Suppressor macrophage treated with lipopolysaccharide for 1 hour (primary cell): ENCODE measurements at places on chromosomes 11 and 22.

- peak; percentile 65 for DNase-seq
Measured at GRCh38 chr11:77039491-77040400, 5.5 kb downstream of the B3GNT6 start.

DNA sequence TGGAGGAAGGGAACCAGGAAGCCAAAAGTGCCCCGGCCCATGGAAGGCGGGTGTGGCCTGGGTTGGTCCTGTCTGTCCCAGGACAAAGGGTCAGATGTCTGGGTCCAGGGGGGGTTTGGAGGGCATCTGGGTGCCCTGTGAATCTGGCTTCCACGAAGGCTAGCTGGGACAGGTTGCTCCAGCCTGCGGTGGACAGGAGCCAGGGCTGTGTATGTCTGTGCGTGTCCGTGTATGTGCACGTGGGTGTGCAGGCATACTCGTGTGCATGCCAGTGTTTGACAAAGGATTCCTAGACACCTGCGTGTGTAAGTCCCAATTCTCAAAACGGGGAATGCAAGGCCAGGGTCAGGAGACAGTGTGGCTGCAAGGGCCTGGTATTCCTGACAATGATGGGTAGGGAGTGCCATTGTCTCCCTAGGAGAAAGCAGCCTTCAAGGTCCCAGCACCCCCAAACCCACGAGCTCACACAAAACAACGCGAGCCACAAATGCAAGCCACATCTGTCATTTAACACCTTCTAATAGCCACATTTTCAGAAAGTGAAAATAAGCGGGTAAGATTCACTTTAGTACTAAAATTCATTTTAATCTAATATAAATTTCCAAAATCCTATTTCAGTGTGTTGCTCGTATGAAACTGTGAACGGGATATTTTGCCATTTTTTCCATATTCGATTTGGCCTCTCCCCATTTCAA, 78.4 kb upstream of the WNT7B start:
- DNase-seq = no peak

DNA sequence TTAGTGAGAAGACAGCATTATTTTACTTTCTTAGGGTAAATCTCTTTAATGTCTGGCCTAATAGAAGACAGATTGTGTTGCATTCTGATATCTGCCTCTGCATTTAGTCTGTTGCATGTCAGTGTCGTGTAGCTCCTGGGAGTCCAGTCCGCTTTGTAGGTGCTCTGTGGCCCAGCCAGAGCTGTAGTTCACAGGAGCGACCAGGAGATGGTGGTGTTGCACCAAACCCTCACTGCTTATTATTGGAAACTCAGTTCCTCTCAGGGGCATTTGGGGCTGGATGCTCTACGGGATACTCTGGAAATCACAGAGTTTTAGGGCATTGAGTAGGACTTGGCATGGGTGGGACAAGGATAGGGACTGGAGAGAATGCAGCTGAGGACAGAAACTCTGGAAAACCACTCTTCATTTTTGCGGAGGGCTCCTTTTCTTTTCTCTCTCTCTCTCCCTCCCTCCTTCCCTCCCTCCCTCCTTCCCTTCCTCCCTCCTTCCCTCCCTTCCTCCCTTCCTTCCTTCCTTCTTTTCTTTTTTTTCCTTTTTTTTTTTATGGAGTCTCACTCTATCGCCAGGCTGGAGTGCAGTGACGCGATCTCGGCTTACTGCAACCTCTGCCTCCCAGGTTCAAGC, 21.7 kb downstream of the MIAT start:
- peak; percentile 73 for DNase-seq

DNA sequence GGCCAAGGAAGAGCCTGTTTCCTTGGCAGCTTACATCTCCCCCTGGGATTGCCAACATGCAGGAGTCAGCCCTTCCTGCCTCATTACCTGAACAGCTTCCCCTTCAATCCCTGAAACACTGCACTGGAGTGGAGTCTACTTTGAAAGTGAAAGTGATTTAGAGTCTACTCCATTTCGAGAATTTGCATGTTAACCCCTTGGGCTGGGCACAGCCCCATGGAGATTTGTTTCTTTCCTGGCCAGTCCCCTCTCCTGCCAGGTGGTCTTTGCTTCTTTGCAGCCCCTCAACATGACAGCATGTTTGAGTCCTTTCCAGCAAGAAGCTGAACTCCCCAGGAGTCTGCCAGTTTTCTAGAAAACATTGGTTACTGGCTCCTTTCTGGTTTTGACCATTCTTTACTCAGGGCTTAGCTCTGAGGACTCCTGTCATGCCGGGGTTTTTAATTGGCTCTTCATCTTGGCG, 59.9 kb downstream of the TRAF6 start:
- peak; percentile 41 for DNase-seq

- no peak for DNase-seq
Measured at GRCh38 chr11:88692306-88693086, 355.0 kb upstream of the CTSC start.

GRCh38 chr11:72599325-72600117, 74.7 kb downstream of the PDE2A start:
- no peak for DNase-seq

DNA sequence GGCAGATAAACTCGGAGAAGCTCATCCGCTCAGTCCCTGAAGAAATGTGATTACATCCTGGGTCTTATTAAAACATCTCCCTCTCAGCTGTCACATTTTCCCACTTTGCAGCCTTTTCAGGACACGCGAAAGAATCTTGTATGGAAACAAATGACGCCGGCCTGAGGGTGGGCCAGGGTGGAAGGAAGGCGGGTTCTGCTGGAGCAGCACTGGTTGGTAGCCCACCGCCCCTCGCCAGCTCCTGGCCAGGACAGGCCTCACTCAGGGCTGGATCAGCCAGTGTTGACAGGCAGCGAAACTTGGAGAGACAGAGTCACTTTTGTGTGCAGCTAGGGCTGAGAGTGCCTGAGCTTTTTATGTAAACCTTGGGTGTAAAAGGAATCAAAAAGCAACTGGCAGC, 371.8 kb downstream of the TBC1D22A start:
- DNase-seq = no peak

DNA sequence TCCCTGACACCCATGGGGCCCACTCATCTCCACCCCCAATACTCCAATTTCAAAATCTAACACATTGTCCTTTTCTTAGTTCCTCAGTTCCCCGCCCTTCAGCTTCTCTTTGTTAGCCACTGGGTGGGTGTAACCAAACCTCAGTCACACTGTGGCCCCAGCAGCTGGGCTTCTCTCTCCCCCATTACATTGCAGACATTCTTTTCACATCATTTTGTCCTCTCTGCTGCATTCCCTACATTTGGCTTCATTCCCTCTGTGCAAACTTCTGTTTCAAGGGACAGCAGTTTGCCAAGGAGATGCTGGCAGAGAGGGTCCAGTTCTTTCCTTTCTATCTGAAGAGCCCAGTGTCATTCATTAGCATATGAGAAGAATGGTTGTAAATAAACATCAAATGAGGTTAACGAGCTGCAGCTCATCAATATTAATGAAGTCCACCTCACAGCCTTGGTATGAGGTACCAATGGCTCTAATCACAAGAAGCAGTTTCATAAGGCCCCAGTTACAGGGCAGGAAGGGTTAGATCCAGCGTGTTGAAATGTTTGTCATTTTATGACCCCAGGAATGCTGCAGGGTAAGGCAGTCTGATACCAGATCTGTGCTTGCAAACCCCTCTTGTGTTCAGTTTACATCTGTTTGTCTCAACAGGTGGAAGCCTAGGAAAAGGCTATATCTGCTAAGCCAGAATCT, 72.3 kb downstream of the ARFGAP2 start:
- DNase-seq = peak; percentile 22

- DNase-seq = peak; percentile 31
Measured at GRCh38 chr22:45163099-45163450, 650 bp upstream of the NUP50 start.

DNA sequence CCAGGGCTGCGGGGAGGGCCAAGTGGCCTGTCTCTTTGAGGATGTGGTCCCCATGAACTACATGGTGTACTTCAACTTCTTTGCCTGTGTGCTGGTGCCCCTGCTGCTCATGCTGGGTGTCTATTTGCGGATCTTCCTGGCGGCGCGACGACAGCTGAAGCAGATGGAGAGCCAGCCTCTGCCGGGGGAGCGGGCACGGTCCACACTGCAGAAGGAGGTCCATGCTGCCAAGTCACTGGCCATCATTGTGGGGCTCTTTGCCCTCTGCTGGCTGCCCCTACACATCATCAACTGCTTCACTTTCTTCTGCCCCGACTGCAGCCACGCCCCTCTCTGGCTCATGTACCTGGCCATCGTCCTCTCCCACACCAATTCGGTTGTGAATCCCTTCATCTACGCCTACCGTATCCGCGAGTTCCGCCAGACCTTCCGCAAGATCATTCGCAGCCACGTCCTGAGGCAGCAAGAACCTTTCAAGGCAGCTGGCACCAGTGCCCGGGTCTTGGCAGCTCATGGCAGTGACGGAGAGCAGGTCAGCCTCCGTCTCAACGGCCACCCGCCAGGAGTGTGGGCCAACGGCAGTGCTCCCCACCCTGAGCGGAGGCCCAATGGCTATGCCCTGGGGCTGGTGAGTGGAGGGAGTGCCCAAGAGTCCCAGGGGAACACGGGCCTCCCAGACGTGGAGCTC, 13.5 kb downstream of the ADORA2A start:
- DNase-seq = no peak

- no peak for DNase-seq
Measured at GRCh38 chr11:11583801-11584529, 37.8 kb downstream of the GALNT18 start.

DNA sequence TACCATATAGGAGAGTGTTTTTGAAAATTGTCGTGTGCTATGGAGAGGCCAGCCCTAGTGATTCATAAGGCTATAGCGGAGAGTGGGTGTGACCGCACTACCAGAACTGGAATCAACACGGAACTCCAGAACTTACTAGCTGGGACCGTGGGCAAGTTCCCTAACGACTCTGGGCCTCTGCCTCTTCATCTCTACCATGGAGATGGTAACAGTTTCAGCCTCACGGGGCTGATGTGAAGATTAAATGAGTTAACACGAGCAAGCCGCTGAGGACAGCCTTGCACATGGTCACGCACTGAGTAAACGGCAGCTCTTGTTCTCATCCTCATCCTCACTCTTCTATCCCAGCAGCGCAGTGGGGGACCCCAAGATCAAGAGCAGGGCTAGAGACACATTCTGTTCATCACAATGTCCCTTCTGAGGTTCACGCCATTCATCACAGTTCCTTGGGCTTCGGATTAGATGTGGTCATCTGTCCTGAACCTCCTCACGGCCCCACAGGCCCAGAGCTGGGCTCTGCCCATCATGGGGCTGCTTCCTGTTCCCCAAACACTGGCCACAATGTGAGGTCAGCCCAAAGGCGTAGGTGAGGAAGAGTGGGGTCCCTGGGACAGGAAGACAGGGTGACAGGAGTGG, 47.2 kb upstream of the CD5 start:
- DNase-seq = peak; percentile 52

- DNase-seq = no peak
Measured at GRCh38 chr11:4647766-4648165, 4.0 kb downstream of the OR51E1 start.

DNA sequence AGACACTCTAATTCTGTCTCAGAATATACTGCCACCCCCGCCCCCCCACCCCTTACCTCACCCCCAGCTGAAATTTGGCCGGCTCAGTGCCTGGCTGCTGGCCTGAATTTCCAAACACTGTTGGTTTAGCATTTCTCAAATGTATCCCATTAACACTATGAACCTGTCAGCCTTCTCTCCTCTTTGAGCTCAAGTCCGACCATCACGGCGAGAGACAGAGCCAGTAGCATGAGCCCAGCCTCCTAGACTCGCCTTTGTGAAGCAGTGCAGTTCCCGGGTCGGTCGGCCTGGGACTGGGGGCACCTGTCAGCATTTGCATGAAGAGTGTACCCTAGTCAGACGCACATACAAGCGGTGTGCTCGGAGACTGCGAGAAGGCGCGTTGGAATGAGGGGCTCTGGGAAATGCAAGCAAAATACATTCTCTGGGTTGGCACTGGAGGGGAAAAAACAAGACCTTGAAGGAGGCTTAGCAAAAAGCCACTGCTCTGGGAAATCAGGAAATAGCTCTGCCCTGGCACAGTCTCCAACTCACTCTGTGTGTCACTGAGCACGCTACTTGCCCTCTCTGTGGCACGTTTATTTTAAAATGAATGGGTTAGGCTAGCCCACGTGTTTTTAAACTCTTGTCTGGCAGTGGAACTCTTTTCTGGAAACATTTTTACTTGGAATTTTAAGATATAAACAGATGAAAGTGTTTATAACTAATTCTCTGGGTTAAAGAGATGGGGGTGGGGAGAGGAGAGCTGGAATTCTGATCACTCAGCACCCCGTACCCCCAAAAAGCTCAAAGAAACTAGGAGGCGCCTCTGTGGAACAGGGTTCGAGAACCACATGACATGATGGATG, 108.3 kb downstream of the TIMP3 start:
- no peak for DNase-seq

GRCh38 chr22:22927196-22927887, 39.7 kb downstream of the IGLL5 start:
- no peak for DNase-seq

DNA sequence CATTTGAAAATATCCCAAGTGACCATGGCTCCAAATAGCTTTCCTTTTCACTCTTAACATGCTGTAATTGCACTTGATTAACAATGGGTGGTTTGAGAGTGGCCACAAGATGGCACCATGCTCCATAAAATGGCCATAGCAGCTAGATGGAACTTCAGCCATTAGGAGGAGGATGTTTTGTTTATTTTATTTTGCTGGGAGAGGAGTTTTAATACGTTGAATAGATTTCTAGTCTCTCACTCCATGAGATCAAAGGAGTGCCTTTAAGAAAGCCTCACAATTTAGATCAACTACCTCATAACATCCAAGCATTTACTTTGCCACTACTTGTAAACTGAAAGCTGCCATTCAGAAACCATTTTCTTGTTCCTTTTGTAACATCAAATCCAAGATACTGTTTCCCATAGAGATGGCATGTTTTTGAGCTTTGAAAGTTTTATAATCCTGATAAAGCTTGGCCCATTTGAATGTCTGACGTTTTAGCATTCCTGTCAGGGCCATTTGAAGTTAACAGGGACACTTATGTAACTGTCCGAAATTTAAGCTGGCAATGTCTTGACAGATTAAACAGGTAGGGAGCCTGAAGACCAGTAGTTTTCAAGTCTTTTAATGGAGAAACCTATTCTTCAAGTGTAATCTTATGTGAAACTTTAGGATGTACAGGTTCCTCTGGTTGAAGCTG, 4.7 kb downstream of the FEN1 start:
- peak; percentile 88 for DNase-seq

- peak; percentile 40 for DNase-seq
Measured at GRCh38 chr11:34280945-34281872, 76.6 kb downstream of the ABTB2 start.

DNA sequence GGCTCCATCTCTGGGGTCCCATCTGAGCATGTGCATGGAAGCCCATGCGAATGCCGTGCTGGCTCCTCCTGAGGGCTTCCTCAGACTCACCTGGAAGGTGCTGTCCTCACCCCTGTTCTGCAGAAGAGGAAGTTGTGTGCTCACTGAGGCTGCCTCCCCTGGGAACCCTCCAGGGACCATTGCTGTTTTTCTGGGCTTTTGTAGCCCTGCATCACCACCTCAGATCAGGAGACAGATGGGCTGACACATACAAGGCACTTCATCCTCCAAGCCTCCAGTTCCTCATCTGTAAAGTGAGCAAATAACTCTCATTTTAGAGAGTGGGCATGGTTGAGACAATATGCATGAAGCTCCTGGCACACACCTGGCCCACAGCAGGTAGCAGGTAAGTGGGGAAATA, 12.1 kb upstream of the LRRC32 start:
- DNase-seq = no peak

- DNase-seq = no peak
Measured at GRCh38 chr11:117866526-117866925, 9.9 kb downstream of the FXYD6 start.

- DNase-seq = no peak
Measured at GRCh38 chr11:106420686-106421085, 343.2 kb downstream of the AASDHPPT start.
